ENCODE measurements at places on chromosomes 6 and 20.

DNA sequence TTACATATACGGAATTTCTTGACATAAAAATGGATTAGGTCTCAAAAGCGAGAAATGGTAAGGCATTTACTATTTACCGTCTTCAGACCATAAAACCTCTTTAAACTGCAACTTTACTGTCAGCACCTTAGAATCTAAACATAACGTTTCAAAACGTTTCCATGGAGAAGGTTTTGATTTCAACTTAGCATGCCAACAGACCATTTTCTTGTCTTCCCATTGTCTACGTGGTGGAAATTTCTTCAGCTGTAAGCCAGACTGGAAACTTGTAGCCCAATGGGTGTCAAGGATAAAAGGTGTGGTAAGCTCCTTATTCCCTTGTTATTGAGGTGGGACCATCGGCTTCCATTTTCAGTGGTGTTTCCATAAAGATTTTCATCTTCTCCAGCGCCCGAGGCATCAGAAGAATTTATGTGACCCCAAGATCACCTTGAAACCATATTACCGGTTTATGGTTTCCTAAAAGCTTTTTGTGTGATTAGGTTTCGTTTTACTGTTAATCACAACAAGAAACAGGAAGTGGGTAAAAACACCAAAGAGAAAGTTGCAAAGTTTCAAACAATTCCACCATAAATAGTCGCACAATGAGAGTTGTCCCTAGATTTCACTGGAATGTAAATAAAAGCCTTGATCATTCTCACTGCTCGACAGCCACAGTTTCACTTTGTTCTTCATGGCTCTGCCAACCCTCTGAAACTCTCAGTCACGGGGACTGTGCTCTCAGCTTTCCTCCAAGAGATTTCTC, 63.0 kb upstream of the CD2AP start:
- no peak for DNase-seq

DNA sequence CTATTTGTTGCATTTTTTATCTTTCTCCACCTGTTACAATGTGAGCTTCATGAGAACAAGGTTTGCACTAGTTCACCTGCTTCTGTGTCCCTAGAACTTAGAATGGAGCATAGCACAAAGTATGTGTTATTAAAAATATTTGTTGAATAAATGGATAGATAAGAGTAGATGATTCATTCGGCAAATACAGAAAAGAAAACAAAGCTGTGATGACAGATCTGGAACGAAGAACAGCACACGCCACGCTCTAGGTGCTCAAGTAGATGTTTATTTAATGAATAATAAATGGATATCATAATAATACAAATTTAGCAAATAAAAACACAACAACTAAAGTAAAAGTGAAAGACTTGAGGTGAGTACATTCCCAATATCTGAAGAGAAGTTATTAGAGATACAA, 273.1 kb downstream of the HAO1 start:
- DNase-seq: no peak

DNA sequence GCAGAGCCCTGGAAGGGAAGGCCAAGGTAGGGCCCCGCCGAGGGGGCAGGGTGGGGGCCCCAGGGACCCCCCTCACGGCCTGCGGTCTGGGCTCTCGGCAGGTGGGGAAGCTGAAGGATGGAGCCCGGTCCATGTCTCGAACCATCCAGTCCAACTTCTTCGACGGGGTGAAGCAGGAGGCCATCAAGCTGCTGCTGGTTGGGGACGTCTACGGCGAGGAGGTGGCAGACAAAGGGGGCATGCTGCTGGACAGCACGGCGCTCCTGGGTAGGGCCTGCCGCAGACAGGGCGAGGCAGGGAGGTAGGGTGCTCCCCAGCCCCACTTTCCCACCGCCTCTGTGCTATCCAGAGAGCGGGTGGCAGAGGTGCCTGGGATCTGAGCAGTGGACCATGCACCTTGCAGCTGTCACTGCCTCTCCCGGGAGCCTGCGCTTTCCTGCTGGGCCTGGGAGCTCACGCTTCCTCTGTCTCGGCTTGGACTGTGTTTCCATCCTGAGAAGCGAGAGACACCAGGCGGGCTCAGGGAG, 83.1 kb downstream of the SYNJ2 start:
- DNase-seq: no peak

DNA sequence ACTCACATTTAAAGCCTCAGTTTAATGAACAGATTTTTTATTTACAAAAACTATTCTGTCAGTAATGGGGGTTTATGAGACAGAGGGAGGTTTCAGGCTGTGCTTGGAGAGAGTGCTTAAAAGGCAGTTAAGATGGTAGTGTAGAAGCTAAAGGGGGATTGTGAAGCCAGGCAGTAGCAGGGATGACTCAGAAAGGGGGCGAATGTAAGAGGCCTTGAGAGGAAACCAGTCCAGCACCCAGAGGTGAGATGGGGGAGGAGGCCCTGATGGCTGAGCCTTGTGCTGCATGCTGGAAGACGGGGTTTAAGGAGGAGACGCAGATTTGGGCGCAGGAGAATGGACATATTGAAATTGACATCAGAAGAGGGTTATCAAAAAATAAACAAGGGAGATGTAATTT, 6.6 kb upstream of the SERPINB9 start:
- DNase-seq: no peak

- DNase-seq: no peak
Observed at GRCh38 chr20:59184880-59185447, 21.3 kb downstream of the ZNF831 start.

Data from SIG-M5 (cell line).